Effector memory CD8-positive, alpha-beta T cell (primary cell): ENCODE measurements at places on chromosomes 4 and X.

- H3K27ac ChIP-seq, result no peak overlapping the region
- DNase-seq, result no peak
- no peaks in the 10 kb centered on the region for H3K4me1 ChIP-seq
- no peaks in the 10 kb centered on the region for H3K27me3 ChIP-seq
- no peak overlapping the region for H3K4me3 ChIP-seq
- H3K36me3 ChIP-seq, result no peaks in the 10 kb centered on the region
Observed at GRCh38 chr4:156378033-156378665, 424.5 kb upstream of the CTSO start.

DNA sequence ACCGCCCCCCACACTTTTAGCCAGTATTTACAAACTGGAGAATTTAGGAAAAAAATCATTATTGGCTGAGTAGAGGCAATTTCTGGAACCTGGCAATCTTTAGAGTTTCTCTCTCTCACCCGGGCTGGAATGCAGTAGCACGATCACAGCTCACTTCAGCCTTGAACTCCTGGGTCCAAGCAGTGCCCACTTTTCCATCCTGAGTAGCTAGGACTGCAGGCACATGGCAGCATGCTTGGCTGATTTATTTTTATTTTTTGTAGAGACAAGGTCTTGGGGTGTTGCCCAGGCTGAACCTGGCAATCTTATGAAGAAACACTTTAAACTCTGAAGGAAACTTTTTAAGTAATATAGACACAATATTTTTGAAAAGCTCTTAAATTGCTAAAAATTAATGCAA is 120.1 kb downstream of the AFF1 start:
- no peaks in the 10 kb centered on the region for H3K27me3 ChIP-seq
- peaks cover 31% of the 10 kb centered on the region for H3K4me1 ChIP-seq
- no peak overlapping the region for H3K27ac ChIP-seq
- H3K4me3 ChIP-seq, result no peak overlapping the region
- DNase-seq, result no peak

DNA sequence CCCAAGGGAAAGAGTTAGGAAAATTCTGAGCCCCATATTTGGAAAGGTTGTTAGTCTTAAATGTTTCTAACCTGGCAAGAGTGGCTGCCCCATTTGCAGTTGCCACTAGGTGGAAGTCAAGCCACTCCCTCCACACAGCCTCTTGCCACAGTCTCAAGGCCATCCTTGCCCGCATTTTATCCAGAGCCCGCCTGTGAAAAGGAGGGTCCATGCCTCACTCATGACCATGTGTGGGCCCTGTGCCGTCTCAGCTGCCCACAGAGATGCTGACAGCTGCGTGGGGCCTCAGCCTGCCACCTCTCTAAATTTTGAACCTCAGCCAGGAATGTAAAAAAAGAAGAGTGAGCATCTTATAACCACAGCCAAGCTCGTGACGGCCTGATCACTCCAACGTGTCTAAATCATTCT is 201.5 kb upstream of the FAM241A start:
- H3K4me3 ChIP-seq, result no peak overlapping the region
- H3K27ac ChIP-seq, result no peak overlapping the region
- DNase-seq, result no peak
- no peaks in the 10 kb centered on the region for H3K36me3 ChIP-seq
- H3K4me1 ChIP-seq, result no peaks in the 10 kb centered on the region

GRCh38 chr4:159308566-159309340 is 205.9 kb downstream of the RAPGEF2 start:
- H3K27me3 ChIP-seq, result no peaks in the 10 kb centered on the region
- DNase-seq, result no peak
- H3K27ac ChIP-seq, result no peak overlapping the region
- H3K4me3 ChIP-seq, result no peak overlapping the region
- peaks cover 2% of the 10 kb centered on the region for H3K36me3 ChIP-seq
- peaks cover 8% of the 10 kb centered on the region for H3K4me1 ChIP-seq

- H3K27ac ChIP-seq, result no peak overlapping the region
- DNase-seq, result no peak
- peaks cover 5% of the 10 kb centered on the region for H3K36me3 ChIP-seq
Observed at GRCh38 chrX:100995469-100995868, 26.0 kb downstream of the ARL13A start.

GRCh38 chr4:110950731-110951130 is 327.9 kb upstream of the PITX2 start:
- no peaks in the 10 kb centered on the region for H3K27me3 ChIP-seq
- H3K36me3 ChIP-seq, result no peaks in the 10 kb centered on the region
- no peak for DNase-seq
- no peaks in the 10 kb centered on the region for H3K4me1 ChIP-seq
- H3K27ac ChIP-seq, result no peak overlapping the region

GRCh38 chr4:37890801-37891259 is at the start of gene TBC1D1:
TSS of gene TBC1D1 (plus strand) at chr4:37891084. CDS start at chr4:37902096, 11,012 bp downstream.
- no peak for DNase-seq
- no peaks in the 10 kb centered on the region for H3K27me3 ChIP-seq
- H3K27ac ChIP-seq, result peak within 1 kb of the TSS; percentile 83
- H3K4me1 ChIP-seq, result peaks cover 24% of the 10 kb centered on the region
- peaks cover 10% of the 10 kb centered on the region for H3K36me3 ChIP-seq

DNA sequence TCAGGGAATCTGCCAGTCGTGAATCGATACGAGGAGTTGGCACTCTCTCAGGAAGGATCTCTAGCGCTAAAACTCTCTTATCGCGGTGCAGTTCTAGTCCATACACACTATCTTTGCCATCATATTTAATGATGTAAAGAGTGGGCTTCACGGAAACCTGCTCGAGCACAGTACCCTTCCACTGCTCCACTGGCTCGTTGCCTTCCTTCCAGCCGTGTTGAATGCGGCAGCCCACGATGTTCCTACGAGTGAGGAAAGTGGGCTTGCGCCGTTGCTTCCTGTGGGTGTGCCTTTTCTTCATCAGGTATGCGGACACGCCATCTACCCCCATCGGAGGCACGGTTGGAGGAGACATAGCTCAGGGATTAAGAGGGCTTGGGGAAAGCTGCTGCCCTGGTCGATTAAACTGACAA is 661 bp downstream of the SPIN4 start:
- peak overlapping the region; percentile 95 for H3K4me3 ChIP-seq
- DNase-seq, result no peak
- peak overlapping the region; percentile 93 for H3K27ac ChIP-seq
- peaks cover 2% of the 10 kb centered on the region for H3K36me3 ChIP-seq
- no peaks in the 10 kb centered on the region for H3K27me3 ChIP-seq
- peaks cover 18% of the 10 kb centered on the region for H3K4me1 ChIP-seq

- H3K4me3 ChIP-seq, result no peak overlapping the region
- no peaks in the 10 kb centered on the region for H3K36me3 ChIP-seq
- no peak for DNase-seq
- no peak overlapping the region for H3K27ac ChIP-seq
- H3K4me1 ChIP-seq, result no peaks in the 10 kb centered on the region
Observed at GRCh38 chr4:146029939-146030710, 91.5 kb upstream of the ZNF827 start.

DNA sequence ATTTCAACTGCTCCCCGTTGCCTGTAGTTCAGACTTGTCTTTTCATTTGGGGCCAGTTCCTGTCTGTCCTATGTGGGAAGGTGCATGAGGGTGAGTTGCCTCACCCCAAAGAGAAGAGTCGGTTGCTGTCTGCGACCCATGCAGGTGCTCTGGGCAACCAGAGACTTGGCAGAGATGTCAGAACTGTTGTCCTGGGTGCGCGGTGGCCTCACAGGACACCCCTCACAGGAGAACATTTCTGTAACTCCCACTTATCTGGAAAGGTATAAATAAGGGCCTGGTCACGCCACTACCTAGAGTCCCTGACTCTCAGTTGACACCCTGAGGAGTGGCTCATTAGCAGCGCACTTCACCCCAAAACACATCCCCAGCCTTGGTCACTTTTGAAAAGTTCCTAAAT is 9.7 kb upstream of the NAT8L start:
- peaks cover 5% of the 10 kb centered on the region for H3K4me1 ChIP-seq
- no peaks in the 10 kb centered on the region for H3K36me3 ChIP-seq
- no peak overlapping the region for H3K4me3 ChIP-seq
- H3K27ac ChIP-seq, result no peak overlapping the region
- peaks cover 66% of the 10 kb centered on the region for H3K27me3 ChIP-seq
- DNase-seq, result no peak

GRCh38 chr4:39047681-39048080 is 14.4 kb upstream of the KLHL5 start:
- peaks cover 20% of the 10 kb centered on the region for H3K36me3 ChIP-seq
- H3K4me3 ChIP-seq, result peak overlapping the region; percentile 9
- H3K27me3 ChIP-seq, result no peaks in the 10 kb centered on the region
- peak overlapping the region; percentile 26 for H3K27ac ChIP-seq
- no peak for DNase-seq

GRCh38 chrX:118254611-118255010 is 91.3 kb upstream of the WDR44 start:
- H3K4me3 ChIP-seq, result no peak overlapping the region
- H3K27ac ChIP-seq, result no peak overlapping the region
- peak; percentile 0 for DNase-seq

- no peaks in the 10 kb centered on the region for H3K36me3 ChIP-seq
- no peaks in the 10 kb centered on the region for H3K4me1 ChIP-seq
- H3K27me3 ChIP-seq, result no peaks in the 10 kb centered on the region
- H3K27ac ChIP-seq, result no peak overlapping the region
- no peak for DNase-seq
Observed at GRCh38 chr4:47271291-47271690, 192.2 kb downstream of the COMMD8 start.

- no peaks in the 10 kb centered on the region for H3K4me1 ChIP-seq
- H3K36me3 ChIP-seq, result no peaks in the 10 kb centered on the region
- DNase-seq, result no peak
- no peak overlapping the region for H3K4me3 ChIP-seq
- H3K27ac ChIP-seq, result no peak overlapping the region
Observed at GRCh38 chr4:17234678-17235077, 277.2 kb downstream of the QDPR start.

GRCh38 chr4:127210893-127211649 is 421.7 kb upstream of the INTU start:
- no peak for DNase-seq
- no peak overlapping the region for H3K4me3 ChIP-seq
- H3K4me1 ChIP-seq, result no peaks in the 10 kb centered on the region
- no peak overlapping the region for H3K27ac ChIP-seq
- no peaks in the 10 kb centered on the region for H3K36me3 ChIP-seq
- H3K27me3 ChIP-seq, result no peaks in the 10 kb centered on the region

GRCh38 chrX:120726294-120726693 is 96.4 kb upstream of the C1GALT1C1 start:
- no peaks in the 10 kb centered on the region for H3K4me1 ChIP-seq
- DNase-seq, result no peak
- H3K27me3 ChIP-seq, result no peaks in the 10 kb centered on the region
- H3K27ac ChIP-seq, result no peak overlapping the region
- no peaks in the 10 kb centered on the region for H3K36me3 ChIP-seq
- no peak overlapping the region for H3K4me3 ChIP-seq

- H3K27ac ChIP-seq, result no peak overlapping the region
- H3K4me3 ChIP-seq, result no peak overlapping the region
- no peak for DNase-seq
- no peaks in the 10 kb centered on the region for H3K4me1 ChIP-seq
- H3K27me3 ChIP-seq, result no peaks in the 10 kb centered on the region
Observed at GRCh38 chr4:45442466-45442865, 681.4 kb downstream of the GABRG1 start.

- no peaks in the 10 kb centered on the region for H3K4me1 ChIP-seq
- H3K36me3 ChIP-seq, result no peaks in the 10 kb centered on the region
- DNase-seq, result no peak
- no peaks in the 10 kb centered on the region for H3K27me3 ChIP-seq
- no peak overlapping the region for H3K27ac ChIP-seq
Observed at GRCh38 chrX:153505361-153505760, 10.6 kb downstream of the BGN start.

GRCh38 chr4:110532901-110533589 is 57.1 kb downstream of the ENPEP start:
- no peak overlapping the region for H3K4me3 ChIP-seq
- no peaks in the 10 kb centered on the region for H3K4me1 ChIP-seq
- DNase-seq, result no peak
- no peaks in the 10 kb centered on the region for H3K36me3 ChIP-seq
- peaks cover 46% of the 10 kb centered on the region for H3K27me3 ChIP-seq

DNA sequence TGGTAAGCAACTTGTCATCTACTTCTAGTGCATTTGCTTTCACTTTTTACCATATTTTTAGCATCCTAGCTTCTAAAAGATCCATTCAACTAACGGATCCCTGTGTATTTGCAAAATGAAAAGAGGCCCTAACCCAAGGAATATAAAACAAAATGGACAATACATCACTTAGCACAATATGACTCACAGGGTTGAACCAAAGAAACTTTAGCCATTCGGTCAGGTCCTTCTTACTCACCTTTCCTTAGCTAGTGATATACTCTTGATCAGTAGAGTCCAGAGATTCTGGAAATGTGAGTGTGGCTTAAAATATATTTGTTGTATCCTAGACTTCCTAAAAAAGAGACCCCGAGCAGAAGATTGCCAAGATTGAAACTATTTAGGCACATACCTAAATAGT is 19.5 kb downstream of the TMPRSS11E start:
- no peak overlapping the region for H3K27ac ChIP-seq
- no peak overlapping the region for H3K4me3 ChIP-seq
- no peaks in the 10 kb centered on the region for H3K4me1 ChIP-seq
- no peak for DNase-seq
- H3K36me3 ChIP-seq, result no peaks in the 10 kb centered on the region

DNA sequence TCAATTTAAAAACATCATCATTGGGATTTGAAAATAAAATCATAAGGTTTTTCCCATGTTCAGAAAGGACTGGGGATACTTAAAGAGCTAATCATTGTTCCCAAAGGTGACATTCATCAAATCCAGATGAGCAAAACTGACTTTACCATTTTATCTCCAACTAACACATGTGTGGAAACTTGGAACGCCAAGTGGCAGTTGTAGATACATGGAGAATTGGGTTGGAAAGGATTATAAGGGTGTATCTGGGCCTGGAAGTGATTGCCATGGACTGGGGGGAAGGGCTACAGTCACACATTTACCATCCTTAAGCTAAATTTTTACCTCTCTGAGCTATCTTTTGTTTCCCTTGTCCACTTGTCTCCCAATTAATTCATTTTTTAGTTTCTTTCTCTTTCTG is 203.4 kb downstream of the SLC39A8 start:
- no peak for DNase-seq
- H3K4me3 ChIP-seq, result no peak overlapping the region
- H3K36me3 ChIP-seq, result no peaks in the 10 kb centered on the region
- peaks cover 9% of the 10 kb centered on the region for H3K27me3 ChIP-seq
- no peak overlapping the region for H3K27ac ChIP-seq
- H3K4me1 ChIP-seq, result no peaks in the 10 kb centered on the region

DNA sequence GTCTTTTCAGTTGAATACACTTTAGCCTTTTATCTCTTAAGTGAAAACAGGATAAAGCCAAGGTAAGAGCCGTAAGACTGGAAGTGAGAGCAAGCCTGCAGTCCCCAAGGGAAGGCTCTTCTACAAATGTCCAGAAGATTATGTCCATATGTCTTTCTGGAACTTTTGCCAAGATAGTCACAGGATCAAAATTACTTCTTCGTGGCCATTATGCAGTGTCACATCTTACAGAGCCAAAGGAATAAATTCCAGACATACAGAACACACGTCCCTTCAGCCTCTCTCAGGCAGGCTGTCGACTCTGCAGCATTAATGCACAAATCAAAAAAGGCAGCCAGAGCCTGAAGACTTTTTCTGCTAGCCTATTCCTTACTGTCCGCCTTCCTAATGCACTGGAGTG is 10.9 kb upstream of the GATB start:
- H3K36me3 ChIP-seq, result no peaks in the 10 kb centered on the region
- H3K4me3 ChIP-seq, result no peak overlapping the region
- H3K4me1 ChIP-seq, result no peaks in the 10 kb centered on the region

- no peak overlapping the region for H3K4me3 ChIP-seq
- no peak for DNase-seq
- H3K27ac ChIP-seq, result no peak overlapping the region
- H3K27me3 ChIP-seq, result no peaks in the 10 kb centered on the region
- H3K36me3 ChIP-seq, result peaks cover 9% of the 10 kb centered on the region
- no peaks in the 10 kb centered on the region for H3K4me1 ChIP-seq
Observed at GRCh38 chr4:86791126-86791525, 58.1 kb downstream of the SLC10A6 start.

GRCh38 chr4:189002475-189002874 is 863.2 kb downstream of the TRIML1 start:
- no peak overlapping the region for H3K27ac ChIP-seq
- no peaks in the 10 kb centered on the region for H3K36me3 ChIP-seq
- no peak overlapping the region for H3K4me3 ChIP-seq
- H3K4me1 ChIP-seq, result no peaks in the 10 kb centered on the region
